ENCODE measurements at places on chromosomes 12 and 14.

GRCh38 chr14:64707661-64708060 is 3.4 kb downstream of the PLEKHG3 start:
- DNase-seq = peak; percentile 44

DNA sequence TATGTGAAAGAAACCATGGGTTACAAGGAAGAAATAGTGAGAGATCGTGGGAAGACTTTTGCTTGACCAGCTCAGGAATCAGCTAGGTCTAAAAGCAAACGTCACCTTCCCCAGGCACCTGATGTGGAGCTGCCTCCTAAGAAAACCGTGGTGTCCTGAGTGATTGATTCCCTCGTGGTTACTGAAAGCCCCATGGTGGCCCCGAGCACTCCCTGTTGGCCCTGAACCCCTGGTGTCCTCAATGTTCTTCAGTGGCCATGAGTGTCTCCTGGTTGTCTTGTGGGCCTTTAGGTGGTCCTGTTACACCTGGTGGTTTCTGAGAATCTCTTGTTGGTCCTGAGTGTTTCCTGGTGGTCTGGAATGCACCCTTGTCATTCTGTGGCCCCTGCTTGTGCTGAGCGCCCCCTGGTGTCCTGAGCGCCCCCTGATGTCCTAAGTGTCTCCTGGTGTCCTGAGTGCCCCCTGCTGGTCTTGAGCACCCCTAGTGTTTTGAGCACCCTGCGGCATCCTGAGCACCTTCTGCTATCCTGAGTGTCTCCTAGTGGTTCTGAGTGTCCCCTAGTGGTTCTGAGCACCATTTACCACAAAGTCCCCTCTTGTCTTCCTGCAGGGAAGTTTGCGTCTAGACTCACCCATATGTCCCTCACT is 518.7 kb downstream of the TMEM121 start:
- DNase-seq = peak; percentile 81

GRCh38 chr14:86083616-86084015 is 553.7 kb downstream of the FLRT2 start:
- DNase-seq = no peak

DNA sequence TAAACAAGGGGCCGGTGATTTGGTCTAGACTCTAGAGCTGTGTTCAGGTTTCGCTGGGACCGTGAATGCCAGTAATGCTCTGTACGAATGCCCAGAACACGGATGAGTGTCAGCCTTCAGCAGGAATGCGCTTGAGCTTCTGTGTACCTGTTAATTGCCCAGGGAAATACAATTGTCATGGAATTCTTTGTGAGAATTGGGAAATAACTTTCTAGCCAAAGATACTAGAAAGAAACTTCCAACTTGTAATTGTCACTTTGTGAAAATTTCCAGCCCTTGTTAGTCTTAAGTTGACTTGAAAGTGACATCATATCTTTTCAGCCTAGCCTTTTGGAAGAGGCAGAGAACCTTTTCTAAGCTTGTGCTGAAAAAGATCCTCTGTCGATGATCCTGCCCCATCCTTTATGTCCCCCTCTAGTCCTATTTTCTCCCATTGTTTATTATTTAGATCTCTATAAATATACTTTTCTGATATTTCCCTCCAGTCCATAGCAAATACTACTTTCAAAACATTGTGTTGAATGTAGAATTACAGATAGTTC is 2.7 kb downstream of the CHST11 start:
- no peak for DNase-seq

- no peak for DNase-seq
Measured at GRCh38 chr14:30420515-30420914, 138.4 kb upstream of the G2E3 start.

- DNase-seq = no peak
Measured at GRCh38 chr12:59651229-59651920, 55.5 kb downstream of the SLC16A7 start.

DNA sequence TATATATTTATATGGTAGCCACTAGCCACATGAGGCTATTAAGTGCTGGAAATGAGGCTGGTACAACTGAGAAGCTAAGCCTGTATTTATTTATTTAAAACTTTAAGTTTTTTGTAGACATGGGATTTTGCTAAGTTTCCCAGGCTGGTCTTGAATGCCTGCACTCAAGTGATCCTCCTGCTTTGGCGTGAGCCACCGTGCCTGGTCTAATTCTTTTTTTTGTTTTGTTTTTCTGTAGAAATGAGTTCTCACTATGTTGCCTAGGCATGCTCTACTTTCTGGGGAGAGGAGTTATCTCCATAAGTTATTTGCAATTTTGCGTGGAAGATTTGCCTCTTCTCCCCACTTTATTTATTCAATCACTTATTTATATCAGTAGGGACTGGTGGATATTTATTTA is 4.8 kb upstream of the SNRNP35 start:
- DNase-seq = no peak

DNA sequence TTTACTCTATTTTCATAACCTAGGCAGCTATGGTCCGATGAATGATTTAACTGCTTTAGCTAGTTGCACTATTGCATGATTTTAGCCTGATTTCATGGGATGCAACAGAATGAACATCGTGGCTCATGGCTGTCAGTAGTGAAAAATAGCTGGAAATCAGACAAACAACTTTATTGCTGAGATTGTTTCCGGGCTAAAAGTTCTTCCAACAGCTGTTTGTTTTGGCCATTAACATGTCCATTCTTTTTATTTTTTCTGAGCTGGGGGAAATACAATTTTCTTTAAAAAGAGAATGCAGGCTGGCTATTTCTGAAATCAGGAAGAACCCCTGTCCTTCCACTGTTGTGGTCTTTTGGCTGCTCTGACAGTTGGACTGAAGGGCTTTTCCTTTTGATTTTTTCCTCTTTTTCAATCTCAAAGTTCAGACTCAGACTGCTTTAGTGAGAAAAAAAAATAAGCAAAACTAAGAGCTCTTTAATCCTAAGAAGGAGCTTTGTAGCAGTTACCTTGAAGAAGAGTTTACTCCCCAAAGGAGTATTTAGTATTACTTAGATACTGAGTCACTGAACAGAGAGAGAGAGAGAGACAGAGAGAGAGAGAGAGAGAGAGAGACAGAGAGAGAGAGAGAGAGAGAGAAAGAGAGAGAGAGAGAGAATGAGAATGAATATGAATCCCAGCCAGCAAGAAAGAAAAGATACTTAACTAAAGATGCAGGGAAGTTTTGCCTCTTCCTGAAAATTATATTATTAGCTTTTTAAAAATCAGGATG is at the start of gene NAV3:
Gene NAV3, plus strand, starts transcription at position 312 of the 769 bp plus-strand sequence. CDS start 568 bp downstream, outside the sequence.
- DNase-seq = no peak

- DNase-seq = no peak
Measured at GRCh38 chr14:63964113-63964512, 111.3 kb downstream of the SYNE2 start.

DNA sequence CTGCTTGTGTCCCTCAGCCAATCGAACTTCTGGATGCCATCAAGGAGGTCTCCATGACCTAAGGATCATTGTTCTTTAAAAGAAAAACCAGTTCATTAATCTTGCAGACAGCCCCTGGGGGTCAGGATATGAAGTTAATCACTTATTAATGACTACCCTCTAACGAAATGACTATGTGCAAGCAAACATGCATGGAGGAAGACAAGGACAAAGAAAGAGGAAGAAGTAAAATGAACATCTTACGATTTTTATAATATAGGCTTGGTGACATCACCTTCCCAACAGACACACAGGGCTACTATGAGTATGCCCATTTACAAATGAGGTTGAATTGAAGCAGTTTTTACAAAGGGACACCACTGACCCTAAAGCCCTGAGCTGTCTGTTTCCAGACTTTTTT is 111.1 kb upstream of the AMIGO2 start:
- peak; percentile 10 for DNase-seq

Data from suppressor macrophage (primary cell).